GOT3 (cell line): ENCODE measurements at places on chromosomes 1 and 21.

GRCh38 chr21:21713651-21714180, 715.5 kb downstream of the NCAM2 start:
- DNase-seq: no peak

DNA sequence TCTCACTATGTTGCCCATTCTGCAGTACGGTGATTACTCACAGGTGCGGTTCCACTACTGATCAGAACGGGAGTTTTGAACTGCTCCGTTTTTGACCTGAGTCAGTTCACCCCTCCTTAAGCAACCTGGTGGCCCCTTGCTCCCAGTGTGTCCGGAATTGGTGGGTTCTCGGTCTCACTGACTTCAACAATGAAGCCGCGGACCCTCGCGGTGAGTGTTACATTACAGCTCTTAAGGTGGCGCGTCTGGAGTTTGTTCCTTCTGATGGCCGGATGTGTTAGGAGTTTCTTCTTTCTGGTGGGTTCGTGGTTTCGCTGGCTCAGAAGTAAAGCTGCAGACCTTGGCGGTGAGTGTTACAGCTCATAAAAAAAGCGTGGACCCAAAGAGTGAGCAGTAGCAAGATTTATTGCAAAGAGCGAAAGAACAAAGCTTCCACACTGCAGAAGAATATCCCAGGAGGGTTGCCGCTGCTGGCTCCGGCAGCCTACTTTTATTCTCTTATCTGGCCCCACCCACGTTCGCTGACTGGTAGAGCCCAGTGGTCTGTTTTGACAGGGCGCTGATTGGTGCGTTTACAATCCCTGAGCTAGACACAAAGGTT, 17.6 kb upstream of the PARP1 start:
- DNase-seq: no peak

DNA sequence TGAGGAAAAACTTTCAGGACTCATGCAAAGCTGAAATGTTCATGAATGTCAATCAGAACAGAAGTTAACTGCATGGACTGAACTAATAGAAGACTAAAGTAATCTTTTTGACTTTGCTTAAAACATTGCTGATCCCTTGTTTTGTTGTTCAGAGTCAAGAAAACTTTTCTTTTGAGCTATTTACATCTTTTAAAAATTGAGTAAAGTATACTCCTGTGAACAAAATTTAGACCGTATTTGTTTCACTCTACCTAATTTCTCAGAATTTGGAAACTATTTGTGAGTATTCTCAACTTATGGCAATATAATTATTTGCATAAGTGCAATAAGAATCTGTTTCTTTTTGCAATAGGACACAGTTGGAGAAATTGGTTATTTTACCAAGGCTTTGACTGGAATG, 41.1 kb downstream of the INPP5B start:
- DNase-seq: no peak

DNA sequence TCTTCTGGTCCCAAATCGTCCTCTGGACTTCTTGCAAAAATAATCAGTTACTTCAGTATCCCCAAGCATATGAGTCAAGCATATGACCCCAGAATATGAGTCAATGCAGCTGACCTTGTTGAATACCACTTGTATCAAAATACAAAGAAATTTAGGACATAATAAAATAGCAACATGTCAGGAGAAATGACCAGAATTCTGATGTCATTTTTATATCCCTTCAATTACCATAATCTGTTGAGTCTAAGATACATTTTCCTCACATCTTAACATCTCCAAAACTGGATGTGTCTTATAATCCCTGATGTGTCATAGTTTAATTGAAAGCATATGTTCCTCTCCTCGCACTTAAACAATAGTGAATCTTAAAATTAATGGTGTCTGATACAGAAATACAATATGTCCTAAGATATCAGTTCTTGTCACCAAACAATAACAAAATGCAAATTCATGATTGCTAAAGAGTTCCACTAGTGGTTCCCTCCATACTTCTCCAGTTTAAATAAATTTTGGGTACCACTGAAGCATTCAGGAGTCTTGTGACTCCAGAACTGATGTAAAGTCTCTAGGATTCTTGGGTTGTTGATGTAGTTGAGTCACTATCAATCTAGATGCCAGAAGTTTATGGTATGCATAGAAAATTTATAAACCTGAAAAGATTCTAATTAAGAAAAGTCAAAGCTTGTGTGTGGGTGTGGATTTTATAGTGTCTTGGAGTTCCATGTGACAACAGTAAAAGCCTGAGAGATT, 41.8 kb downstream of the KIFAP3 start:
- no peak for DNase-seq

- DNase-seq: no peak
Observed at GRCh38 chr1:162134646-162135045, 65.2 kb downstream of the NOS1AP start.

DNA sequence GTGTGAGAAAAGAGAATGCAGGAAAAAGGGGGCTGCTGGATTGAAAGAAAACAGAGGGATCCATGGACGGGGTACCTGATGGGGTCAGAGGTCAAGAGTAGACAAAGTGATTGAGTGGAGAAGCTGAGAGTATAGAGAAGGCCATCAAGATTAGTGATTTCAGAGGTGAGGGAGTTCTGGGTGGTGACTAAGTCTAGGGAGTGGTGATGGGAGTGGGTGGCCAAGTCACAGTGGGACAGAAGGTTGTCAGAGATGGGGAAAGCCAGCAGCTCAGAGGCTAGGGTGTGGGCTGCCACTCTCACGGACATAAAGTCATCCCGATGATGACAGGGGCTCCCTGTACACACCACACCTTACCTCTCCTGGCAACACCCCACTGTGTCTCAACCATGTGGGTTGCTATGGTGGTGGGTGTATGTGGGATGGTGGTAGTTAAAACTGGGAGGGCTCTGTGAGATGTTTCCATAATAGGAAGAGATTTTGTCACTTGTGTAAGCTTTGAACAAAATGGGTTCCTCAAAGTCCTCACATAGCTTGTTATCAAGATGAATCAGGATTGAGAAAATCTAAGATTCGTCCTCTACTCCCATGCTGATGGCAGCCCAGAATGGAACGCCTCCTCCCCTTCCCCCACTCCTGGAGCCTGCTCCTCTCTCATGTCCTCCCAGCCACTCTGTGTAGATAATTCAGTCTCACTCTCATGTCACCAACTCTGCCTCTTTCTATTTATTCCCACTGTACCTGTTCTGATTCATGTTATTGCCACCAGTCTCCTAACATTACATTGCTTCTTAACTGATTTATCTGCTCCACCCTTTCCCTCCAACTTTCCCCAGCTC, 20.3 kb upstream of the CSF1 start:
- DNase-seq: no peak

- no peak for DNase-seq
Observed at GRCh38 chr1:19825298-19825697, 10.2 kb upstream of the RNF186 start.
